NCI-H446 treated with DMSO at 0.1 percent for 48 hours (cell line): ENCODE measurements at places on chromosomes 5 and 9.

DNA sequence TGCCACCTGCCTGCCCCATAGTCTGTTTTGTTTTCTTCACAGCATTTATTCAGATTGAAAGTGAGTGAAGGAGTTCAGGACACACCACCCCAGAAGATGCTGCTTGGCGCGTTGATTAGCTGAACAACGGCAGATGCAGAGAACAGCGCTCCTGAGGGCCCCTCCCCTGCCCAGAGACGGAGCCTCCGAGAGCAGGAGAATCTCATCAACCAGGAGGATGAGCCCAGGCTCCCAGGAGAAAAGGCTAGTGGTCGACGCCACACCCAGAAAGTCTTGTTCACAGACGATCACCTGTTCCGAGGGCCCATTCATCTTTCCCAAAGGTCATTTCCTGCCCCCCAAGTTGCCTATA is 180.4 kb upstream of the PPP1R26 start:
- no peak for DNase-seq

DNA sequence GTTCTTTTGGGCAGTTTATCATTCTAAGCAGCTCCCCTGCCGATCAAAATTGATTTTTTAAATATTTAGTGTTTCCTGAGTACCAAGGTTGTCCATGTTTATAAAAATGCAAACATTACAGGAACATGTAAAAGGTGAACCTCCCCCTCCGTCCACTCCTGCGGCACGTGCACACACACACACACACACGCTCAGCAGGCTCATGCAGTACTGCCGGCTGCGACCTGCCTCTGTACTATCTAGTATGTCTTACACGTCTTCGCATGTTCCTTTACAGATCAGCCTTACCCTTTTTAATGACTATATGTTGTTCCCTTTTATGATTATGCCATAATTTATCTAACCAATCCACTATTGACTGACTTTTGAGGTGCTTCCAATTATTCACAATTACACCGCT is 121.8 kb upstream of the LMX1B start:
- no peak for DNase-seq

GRCh38 chr5:33153372-33153771 is 287.4 kb upstream of the TARS1 start:
- DNase-seq = no peak

DNA sequence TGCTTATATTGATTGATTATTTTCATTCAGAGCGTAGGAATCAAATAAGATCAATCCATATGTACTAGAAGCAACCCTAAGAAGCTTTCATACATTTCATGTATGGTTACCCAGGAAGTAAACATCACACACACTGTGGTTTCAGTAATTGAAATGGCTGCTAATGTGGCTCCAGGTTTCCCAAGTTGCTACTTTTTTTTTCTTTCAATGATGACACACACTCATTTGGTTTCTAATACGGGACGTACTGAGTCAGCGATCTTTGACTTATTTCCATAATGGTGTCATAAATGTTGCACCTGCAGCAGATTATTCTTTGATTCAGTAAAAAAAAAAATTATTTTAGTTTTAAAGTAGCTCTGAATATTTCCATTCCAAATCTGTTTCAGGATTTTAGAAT is 248.6 kb downstream of the CTNND2 start:
- DNase-seq = no peak

DNA sequence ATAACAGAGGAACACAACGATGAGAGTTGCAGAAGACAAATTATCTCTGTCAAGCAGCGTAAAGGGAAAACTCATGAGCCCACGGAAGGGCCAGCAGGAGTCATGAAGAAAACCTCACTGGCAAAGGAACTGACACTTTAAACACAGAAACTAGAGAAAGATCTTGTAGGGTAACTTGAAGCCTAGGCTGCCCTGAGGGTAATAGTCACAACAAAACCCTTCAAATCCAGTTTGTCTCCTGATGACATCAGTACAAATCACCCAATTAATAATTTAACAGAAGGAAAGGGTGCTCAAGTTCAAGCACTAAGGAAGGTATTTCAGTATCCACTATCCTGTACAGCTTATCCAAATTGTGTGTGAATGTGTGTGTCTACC is 549.1 kb downstream of the MTRR start:
- DNase-seq = no peak

DNA sequence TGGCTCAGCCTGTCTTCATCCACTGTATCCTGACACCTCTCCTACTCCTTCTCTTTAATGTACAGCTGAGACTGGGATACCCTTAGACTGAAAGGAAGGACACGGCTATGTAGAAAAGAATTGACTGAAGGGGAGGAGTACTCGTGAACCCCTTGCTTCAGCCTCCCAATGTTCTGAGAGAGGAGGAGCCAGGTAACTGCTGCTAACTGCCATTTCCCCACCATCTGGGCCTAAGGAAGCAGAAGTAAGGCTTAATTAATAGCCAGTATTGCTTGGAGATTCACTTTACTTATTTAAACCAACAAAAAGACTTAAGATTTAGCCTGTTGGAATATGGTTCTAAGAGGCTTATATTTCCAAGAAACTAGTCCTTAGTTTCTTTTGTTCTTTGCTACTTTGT is 18.8 kb upstream of the RGS3 start:
- no peak for DNase-seq

DNA sequence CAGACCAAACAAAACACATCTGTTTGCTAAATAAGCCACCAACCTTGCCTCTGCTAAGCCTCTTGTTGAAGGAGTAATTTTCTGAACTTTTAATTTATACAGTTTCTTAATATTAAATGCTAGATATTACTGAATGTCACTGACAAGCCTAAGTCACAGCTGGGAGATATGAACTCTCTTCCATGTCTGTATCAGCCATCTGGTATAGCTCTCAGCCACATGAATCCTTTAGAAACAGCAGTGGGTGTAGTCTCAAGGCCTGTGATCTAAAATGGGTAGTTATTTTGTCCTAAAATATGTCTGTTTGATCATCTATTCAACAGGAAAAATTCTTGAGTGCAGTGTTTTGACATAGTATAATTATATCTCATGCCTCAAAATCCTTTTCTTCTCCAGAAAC is 97.2 kb downstream of the CAMK4 start:
- DNase-seq = no peak

DNA sequence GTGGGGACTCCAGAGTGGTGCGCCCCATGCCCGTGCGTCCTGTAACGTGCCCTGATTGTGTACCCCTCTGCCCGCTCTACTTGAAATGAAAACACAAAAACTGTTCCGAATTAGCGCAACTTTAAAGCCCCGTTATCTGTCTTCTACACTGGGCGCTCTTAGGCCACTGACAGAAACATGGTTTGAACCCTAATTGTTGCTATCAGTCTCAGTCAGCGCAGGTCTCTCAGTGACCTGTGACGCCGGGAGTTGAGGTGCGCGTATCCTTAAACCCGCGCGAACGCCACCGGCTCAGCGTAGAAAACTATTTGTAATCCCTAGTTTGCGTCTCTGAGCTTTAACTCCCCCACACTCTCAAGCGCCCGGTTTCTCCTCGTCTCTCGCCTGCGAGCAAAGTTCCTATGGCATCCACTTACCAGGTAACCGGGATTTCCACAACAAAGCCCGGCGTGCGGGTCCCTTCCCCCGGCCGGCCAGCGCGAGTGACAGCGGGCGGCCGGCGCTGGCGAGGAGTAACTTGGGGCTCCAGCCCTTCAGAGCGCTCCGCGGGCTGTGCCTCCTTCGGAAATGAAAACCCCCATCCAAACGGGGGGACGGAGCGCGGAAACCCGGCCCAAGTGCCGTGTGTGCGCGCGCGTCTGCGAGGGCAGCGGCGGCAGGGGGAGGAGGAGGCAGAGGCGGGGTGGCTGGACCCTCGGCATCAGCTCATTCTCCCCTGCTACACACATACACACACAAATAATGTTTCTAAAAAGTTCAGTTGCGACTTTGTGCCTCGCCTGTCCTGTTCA is 668 bp downstream of the GLIS3 start:
- DNase-seq = no peak

DNA sequence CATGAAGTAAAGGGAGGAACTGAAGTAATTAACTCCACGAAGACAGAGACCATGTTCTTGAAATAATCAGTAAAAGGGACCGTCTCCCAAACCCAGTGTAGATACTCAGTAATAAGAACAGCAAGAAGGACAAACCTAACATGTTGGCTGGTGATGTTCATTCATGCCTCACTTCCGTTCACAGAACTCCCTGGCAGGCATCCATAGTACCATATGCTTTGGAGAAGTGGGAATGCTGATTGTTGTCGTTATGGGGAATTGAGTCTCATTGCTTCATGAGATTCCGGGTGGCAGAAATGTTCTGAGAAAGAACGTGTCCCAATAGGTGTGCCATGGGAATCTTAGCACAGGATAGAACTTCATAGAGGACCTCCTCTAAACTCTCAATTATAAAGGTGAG is 452.3 kb downstream of the ZSWIM6 start:
- no peak for DNase-seq
